ENCODE measurements at places on chromosomes 5 and 9.
A peak's percentile ranks its signal among the peaks of the same experiment; 100 is the strongest.

DNA sequence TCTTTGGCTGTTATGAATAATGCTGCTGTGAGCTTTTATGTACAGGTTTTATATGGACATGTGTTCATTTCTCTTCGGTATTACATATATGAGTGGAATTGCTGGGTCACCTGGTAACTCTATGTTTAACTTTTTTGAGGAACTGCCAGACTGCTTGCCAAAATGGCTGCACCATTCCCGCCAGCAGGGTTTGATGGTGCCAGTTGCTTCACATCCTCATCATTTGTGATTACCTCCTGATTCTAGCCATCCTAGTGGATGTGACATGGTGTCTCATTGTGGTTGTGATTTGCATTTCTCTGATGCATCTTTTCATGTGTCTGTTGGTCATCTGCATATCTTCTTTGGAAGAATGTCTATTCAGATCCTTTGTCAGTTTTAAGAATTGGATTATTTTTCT is 10.7 kb downstream of the NANS start:
- DNase-seq = no peak

GRCh38 chr5:135031813-135032694 is 2.0 kb downstream of the PITX1 start:
- DNase-seq = no peak

GRCh38 chr5:166618526-166618925 is 1672.9 kb upstream of the WWC1 start:
- DNase-seq = no peak

DNA sequence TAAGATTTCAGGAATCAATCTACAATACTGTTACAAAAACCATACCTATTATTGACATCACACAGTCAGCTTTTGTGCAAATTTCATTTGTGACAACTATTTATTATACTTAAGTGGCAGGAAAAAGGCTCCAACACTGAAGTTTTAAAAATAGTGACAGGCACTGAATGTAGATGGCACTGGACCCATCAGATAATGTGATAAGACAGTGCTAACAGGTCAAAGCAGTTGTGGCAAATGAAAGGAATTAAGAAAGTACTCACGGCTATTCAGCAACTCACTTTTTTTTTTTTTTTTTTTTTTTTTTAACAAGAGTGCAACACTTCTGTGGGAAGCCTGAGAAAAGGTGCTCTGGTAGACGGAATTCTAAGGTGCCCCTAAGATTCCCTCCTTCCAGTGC is 115.0 kb upstream of the MEF2C start:
- DNase-seq = no peak

- no peak for DNase-seq
Observed at GRCh38 chr9:110030632-110031031, 177.3 kb downstream of the C9orf152 start.

DNA sequence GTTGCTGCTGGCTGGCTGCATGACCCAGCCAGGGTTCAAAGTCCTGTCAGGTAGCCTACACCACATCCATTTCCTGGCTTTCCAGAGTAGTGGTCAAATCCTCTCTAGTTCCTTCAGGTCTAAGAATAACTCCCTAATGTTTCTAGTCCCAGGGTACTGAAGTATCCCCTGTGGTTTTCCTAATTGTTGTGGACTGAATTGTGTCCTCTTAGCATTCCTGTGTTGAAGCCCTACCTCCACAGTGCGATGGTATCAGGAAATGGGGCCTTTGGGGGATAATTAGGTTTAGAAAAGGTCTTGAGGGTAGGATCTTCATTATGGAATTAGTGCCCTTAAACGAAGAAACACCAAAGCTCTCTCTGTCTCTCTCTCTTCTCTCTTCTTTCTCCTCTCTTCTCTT is 191.8 kb upstream of the CCNG1 start:
- DNase-seq = no peak

DNA sequence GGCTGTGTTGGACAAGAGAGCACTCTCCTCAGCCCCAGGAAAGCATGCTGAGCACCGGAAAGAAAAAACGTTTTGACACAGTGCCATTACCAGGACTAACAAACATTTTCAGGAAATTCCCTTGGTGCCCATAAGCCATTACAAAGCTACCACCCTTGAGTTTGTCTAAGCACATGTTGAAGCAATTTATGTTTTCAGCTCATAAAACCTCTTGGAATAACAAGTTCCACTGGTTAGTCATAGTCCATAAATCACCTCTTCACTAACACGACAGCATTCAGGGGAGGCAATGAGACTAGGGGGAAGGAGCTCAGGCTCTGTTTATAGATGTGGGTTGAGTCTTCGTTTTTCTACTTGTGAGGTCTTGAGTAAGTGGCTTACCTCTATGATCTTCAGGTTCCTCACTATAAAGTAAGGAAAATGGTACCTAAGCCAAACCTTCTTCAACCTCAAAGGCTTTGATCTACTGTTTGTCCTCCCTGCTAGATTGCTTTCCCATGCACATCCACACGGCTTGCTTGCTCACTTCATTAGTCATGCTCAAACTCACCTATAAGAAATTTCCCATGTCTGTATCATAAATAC is 65.4 kb downstream of the DRD1 start:
- DNase-seq = no peak

- no peak for DNase-seq
Observed at GRCh38 chr5:169119288-169120048, 181.5 kb downstream of the SLIT3 start.

DNA sequence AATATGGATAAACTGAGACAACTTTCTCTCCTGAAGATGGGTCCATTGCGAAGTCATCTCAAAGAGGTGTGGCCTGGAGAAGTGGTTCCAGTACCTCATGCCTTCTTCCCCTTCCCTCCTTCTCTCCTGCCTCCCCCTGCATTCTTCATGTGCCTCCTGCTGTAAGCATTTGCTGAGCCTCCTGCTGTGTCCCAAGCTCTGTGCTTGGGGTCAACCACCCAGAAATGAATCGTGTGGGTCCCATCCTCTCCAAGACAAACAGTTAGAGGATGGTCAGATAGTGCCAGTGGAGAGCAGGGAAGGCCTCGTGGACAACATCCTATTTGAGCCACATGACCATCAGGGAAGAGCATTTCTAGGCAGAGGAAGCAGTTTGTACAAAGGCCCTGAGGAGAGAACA is 53.5 kb downstream of the KCNIP1 start:
- no peak for DNase-seq

GRCh38 chr5:151740336-151740942 is 18.0 kb downstream of the ATOX1 start:
- DNase-seq = peak; percentile 51

- no peak for DNase-seq
Observed at GRCh38 chr5:151574444-151574996, 16.6 kb downstream of the FAT2 start.

GRCh38 chr9:14906644-14907359 is 3.4 kb downstream of the FREM1 start:
- DNase-seq = no peak

DNA sequence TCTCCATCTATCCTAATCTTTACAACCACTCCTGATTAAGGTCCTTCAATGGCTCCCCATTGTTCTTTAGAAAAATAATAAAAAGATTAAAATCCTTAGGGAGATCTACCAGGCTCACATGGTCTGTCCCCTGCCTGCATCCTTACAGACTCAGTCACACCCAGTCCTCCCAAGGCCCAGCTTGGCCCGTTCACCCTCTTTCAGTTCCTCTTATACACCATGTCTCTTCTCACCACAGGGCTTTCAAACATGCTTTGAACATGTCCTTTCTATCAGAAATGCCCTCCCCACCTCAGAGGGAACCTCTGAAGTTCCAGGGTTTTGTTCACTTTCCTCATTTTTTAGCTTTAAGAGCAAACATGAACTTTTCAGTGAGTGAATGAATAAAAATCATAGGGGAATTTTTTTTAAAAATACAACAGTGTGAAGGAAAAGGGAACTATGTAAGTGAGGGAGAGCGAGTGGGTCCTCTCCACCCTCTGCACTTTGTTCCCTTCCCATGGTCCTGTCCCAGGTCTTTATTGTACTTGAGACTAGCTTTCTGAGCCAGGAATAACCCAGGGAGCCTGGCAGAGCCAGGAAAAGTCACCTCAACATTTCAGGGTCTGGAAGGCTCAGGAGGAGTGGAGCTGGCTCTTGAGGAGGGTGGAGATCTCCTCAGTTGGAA is 55.3 kb downstream of the TRPC7 start:
- no peak for DNase-seq

DNA sequence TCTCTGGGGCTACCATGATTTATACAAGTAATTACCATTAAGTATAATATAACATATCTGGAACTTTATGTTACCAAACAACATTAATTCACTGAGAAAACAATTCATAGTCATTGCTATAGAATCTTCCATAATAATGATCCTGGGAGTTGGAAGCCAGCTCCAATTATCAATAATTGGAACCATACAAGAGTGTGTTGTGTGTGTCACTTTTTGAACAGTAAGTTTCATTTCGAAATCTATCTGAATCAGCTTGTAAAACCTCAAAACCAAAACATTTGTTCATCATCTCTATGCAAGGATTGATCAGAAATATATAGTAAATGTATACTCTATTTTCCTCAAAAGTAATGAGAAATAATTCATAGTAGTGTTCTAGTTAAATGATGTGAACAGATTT is 348.1 kb downstream of the ARL15 start:
- no peak for DNase-seq
